ENCODE measurements at places on chromosomes 3 and 15.

DNA sequence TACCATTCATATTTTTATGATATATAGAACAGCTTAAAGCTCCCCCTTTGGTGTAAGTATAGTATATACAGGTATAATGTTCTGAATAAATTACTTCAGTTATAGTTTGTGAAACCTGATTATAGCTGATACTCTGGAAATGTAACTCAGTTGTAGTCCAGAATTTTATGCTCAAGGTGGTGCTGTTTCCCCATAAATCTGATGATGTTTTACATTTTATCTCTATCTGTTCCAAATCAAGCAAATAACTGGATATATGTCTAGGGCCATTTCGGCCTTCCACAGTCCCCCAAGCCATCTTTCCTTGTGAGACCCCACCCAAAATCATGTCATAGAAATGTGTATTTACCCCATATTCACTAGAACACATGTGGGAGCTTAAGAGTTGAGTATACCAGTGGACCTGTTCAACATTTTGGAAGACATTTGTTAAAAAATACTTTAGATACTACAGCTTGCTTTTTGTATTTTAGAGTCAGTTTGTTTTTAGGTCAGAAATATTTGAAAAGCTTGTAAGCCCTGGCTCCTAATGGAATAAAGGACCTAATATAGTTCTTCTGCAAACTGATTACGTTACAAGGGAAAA is 107.1 kb downstream of the ATG7 start:
- DNase-seq = no peak

DNA sequence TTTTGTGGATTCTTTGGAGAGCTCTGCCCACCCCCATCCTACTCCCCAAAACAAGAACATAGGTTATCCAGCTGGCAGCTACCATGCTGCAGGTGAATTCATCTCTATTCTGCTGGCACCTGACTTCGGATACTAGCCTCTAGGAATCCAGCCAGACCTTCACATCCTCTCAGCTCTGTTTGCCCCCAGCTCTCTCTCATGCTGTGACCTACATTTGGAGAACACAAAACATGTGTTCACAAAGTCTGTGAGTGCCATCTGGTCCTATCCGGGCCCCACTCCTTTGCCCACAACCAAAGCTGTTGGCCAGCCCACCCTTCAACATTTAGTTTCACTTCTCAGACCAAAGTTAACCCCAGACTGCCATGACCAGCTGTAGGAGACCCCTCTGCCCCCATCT is 89.4 kb upstream of the C3orf80 start:
- no peak for DNase-seq

DNA sequence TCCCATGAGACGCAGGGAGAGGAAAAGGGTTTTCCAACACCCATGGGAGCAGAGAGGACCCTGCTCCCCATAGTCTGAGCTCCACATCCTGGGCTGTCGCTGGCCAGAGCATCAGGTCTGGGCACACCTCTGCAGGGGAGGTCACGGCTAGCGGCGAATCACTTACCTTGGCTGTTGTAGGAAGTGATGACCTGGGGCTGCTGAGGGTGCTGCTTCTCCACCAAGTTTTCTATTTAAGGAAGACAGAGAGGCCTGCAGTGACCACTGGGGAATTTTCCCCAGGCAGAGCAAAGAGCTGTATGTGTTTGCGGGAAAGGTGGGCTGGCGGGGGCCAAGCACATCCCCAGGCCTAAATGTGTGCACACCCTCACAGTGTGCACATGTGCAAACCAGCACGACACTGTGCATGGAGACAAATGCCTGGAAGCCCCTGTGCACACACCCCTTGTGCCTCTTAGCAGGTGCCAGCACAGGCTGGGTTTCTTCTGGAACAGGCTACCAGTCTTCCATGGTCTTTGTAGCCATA is 7.6 kb downstream of the KY start:
- DNase-seq = no peak

DNA sequence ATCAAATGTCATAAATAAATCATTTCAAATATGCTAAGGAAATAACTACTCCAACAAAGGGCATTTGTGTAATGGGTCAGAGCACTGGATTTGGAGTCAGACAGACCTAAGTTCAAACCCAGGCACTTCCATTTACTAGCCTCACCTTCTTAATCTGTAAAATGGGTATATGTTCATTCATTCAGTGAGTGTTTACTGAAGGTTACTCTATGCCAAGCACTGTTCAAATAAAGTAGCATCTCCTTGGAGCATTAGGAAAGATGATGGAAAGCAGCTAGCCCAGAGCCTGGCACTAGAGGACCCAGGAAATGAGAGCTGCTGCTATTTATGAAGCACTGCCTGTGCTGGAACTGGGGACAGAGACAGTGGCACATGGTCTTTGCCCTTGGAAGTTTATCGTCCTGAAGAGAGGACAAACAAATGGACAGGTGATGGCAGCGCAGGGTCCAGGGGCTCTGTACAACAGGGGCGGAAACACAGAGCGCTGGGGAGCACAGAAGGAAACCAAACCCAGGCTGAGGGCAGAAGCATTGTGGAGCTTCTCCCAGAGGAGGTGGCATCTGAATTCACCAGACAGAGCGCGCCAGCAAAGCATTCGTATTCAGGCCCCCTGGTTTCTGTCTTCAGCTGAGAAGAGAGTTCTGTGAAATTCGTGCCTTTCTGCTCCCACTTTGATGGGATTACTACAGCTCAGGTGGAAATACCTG is 19.0 kb downstream of the TM4SF4 start:
- no peak for DNase-seq

- no peak for DNase-seq
Observed at GRCh38 chr3:47010111-47010712, 30.7 kb downstream of the NBEAL2 start.

DNA sequence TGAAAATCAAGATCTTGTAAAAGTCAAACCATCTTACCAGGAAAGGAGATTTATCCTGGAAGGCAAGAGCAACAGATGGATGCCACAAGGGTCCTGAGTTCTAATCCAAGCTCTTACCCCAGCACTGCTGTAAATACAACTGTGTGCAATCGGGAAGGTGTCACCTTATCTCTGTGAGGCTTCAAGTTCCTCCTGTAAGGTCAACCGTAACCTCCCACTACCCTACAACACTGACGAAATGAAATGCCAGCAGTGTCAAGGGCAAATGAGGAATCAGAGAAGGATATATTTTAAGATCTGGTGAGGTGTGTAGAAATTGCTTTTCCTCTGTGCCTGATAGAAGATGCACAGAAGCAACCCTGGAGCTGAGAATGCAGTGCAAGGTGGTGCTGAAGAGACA is 207.8 kb downstream of the NTRK3 start:
- no peak for DNase-seq

All from stimulated activated CD8-positive, alpha-beta memory T cell treated with anti-CD3 and anti-CD28 coated beads, Interleukin-15, amount 100 ng/mL, for 4 hours (primary cell).